ENCODE measurements at places on chromosomes 3 and 15. TPM values are rescaled to one million over a fixed set of nuclear protein-coding genes. Genes with fewer than 3 reads are reported as not detected.

- DNase-seq = no peak
- no peaks in the 10 kb centered on the region for H3K4me1 ChIP-seq
- H3K27ac ChIP-seq = no peak overlapping the region
- no peaks in the 10 kb centered on the region for H3K36me3 ChIP-seq
- no peak overlapping the region for H3K4me3 ChIP-seq
Measured at GRCh38 chr3:140096037-140096436, 161.1 kb downstream of the CLSTN2 start.

- no peaks in the 10 kb centered on the region for H3K36me3 ChIP-seq
- DNase-seq = no peak
- H3K4me1 ChIP-seq = peaks cover 1% of the 10 kb centered on the region
- H3K4me3 ChIP-seq = no peak overlapping the region
- H3K27ac ChIP-seq = no peak overlapping the region
- peaks cover 23% of the 10 kb centered on the region for H3K27me3 ChIP-seq
Measured at GRCh38 chr15:32823750-32824149, 105.9 kb downstream of the GREM1 start.

DNA sequence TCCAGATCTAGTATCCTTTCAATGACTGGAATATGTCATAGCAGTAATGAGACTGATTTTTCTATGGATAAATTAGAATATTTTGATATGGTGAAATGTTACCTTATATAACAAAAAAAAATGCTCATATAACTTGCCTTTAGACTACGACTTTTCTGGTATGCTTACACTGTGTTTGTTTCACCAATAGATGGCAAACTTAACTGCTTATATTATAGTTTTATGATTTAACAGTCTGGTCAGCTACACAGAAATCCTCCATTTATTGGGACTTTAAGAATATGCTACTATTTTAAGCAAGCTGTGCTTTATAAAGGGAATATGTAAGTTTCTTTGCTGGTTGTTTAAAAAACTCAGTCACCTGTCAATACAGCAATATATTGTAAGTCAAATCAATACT, 205.6 kb downstream of the VGLL3 start:
- H3K27ac ChIP-seq = no peak overlapping the region
- no peaks in the 10 kb centered on the region for H3K36me3 ChIP-seq
- DNase-seq = no peak
- H3K27me3 ChIP-seq = no peaks in the 10 kb centered on the region
- H3K4me1 ChIP-seq = no peaks in the 10 kb centered on the region

DNA sequence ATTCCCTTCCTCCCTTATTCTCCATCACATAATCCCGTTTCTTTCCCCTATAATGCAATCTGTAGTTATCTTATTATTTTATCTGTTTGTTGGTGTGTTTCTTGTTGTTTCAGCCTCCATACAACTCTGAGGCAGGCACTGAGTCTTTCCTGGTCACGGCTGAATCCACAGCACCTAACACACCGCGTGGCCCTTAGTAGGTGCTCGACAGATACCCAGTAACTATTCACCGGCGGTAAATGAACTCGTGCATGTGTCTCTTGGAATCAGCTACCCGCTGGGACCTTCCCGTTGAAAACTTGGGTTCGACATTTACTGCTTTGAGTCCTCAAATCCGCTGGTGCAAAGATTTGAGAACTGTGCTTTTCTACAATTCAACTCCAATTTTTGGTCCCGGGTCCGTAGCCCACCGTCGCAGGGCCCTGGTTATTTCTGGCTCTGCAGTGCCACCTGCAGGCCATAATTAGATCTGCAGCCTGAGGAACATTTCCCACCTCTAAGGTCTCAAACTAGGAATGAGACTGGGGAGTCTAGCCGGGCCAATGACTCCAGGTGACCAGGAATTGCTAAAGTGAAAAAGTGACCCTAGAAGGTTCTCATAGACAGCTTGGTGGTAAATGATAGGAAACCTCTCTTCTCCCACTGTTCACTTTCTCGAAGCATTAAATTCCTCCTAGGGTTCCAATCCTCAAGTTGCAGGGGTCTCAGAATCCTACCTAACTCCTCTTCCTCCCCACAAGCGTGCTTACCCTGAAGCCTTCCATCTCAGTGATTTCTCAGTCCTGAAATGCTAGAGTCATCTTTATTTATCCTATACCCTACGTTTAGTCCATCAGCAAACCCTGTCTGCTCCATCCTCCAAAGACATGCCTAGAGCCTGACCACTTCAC, 40.0 kb upstream of the TRH start:
- no peaks in the 10 kb centered on the region for H3K27me3 ChIP-seq
- peaks cover 4% of the 10 kb centered on the region for H3K4me1 ChIP-seq
- H3K27ac ChIP-seq = peak overlapping the region; percentile 49
- H3K4me3 ChIP-seq = no peak overlapping the region
- peaks cover 8% of the 10 kb centered on the region for H3K36me3 ChIP-seq

DNA sequence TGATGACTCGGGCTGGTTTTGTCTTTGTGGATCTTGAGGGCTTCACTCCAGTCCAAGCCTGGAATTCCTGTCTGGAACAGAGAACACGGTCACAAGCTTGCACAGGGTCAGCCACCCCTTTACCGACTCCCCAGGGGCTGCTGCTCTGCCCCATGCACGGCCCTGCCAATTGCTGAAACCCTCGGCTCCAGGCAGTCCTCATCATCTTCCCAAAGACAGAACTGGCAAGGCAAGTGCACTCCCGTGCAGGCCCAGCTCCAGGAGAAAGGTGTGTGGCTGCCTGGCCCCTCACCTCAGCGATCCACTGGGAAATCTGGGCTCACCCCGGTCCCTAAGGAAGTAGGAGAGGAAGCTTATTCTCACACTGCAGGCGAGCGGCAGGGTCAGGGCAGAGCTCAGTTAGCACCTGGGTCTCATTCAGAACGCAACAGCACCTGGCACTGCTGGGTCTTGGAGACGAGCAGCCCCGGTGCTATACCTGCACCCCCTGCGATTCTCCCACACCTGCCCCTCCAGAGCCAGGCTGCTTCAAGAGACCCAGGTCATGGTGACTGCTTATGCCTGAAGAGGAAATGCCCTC, 7.2 kb downstream of the MAP6D1 start:
- H3K27ac ChIP-seq = no peak overlapping the region
- no peaks in the 10 kb centered on the region for H3K27me3 ChIP-seq
- H3K4me1 ChIP-seq = peaks cover 23% of the 10 kb centered on the region
- H3K4me3 ChIP-seq = no peak overlapping the region
- peaks cover 6% of the 10 kb centered on the region for H3K36me3 ChIP-seq
- no peak for DNase-seq

- DNase-seq = no peak
- no peaks in the 10 kb centered on the region for H3K4me1 ChIP-seq
- no peaks in the 10 kb centered on the region for H3K36me3 ChIP-seq
Measured at GRCh38 chr3:53545996-53546359, 51.6 kb downstream of the CACNA1D start.

- H3K4me3 ChIP-seq = peak overlapping the region; percentile 46
- peak overlapping the region; percentile 97 for H3K27ac ChIP-seq
- no peaks in the 10 kb centered on the region for H3K36me3 ChIP-seq
- H3K27me3 ChIP-seq = no peaks in the 10 kb centered on the region
Measured at GRCh38 chr15:63860155-63860554, 26.4 kb upstream of the HERC1 start.

LRRC31 gene
- not detected for total RNA-seq
